ENCODE measurements at places on chromosomes 16 and 17. TPM values are rescaled to one million over a fixed set of nuclear protein-coding genes. Genes with fewer than 3 reads are reported as not detected.
A peak's percentile ranks its signal among the peaks of the same experiment; 100 is the strongest.

GRCh38 chr17:50842506-50843149 is 7.2 kb downstream of the WFIKKN2 start:
- no peak for DNase-seq

DNA sequence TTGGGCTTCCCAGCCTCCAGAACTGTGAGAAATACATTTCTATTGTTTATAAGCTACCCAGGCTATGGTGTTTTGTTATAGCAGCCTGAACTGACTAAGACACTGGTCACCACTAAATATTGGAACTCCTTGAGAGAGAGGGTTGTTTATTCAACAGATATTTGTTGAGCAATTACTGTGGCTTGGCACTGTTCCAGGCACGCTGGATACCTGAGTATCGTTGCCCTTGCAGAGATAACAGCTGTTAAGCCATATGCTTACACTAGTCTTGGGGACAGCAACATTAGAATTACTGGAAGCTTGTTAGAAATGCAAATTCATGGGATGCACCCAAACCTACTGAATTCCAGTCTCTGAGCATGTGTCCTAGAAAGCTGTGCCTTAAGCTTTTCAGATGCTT is 230.7 kb downstream of the HS3ST4 start:
- no peak for DNase-seq

DNA sequence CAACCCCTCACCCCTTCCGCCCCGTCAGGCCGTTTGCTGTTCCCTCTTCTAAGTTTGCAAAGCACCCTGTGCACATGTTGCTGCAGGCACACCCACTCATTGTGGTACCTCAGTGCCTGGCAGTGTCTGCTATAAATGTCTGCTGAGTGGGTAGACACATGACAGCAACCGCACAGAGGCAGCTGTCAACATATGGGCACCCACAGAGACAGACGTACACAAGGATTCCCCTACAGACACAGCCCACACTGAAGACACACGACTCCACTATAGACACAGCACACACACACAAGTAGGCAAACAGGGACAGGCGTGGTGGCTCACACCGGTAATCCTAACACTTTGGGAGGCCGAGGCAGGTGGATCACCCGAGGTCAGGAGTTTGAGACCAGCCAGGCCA is 17.8 kb upstream of the CRK start:
- no peak for DNase-seq

DNA sequence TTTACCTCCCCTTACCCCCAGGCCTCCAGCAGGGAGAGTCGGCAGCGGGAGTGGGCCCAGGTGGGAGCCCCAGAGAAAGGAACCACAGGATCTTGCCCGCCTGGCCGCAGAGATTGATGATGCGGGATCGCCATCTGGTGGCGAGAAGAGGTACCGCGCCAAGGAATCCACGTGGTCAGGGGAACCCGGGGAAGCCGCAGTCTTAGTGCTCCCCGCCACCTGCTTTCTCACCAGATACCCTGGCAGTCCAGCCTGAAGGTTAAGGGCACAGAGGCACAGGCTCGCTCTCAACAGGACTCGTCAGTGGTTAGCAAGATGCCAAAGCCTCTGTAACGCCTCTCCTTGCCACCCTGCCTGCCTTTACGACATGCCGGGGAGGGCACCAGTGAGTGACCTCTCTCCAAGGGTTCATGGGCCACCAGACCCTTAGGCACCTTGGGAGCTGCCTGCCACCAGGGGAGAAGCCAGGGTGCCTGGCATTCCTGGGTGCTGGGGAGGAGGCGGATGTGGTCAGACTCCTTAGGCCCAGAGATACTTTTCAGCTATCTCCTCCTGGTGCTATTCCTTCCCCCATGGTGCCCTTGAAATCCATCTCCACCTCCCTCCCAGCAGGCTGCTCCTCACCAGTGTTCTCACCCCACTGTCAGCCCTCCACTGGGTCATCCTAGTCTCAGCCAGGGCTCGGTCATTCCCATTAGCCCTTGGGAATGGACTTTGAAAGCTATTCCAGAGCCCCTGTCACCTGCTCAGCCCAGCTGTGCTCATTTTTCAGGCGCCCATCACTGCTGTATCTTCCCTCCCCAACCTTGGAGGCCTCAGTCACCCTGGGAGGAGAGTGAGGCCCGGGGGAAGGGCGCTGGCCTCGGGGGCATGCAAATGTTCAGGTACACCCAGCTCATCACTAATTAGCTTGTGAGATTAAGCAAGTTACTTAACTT is 5.5 kb upstream of the RHBDF2 start:
- DNase-seq: peak; percentile 83

DNA sequence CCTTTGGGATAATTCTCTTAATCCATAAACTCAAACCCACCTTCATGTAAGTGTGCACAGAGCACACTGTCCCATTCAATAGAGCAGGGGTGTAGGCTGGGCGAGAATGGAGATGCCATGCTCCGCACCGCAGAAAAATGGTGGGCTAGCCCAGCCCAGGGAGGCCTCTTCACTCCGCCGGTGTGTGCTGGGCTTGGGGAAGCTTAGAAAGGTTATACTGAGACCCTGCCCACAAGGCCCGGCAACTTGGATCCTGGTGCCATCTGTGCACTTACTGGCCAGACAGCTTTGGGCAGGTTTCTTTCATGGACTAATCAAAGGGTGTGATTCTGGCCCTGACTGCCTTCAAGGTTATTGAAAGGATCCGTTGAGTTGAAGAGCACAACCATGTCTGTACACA is 3.7 kb upstream of the STAT5A start:
- DNase-seq: no peak

- no peak for DNase-seq
Measured at GRCh38 chr17:63558441-63558840, 8.2 kb downstream of the DCAF7 start.

GRCh38 chr16:13478991-13479390 is 441.0 kb upstream of the ERCC4 start:
- DNase-seq: no peak

GRCh38 chr16:89958596-89958995 is 10.0 kb downstream of the DEF8 start:
- DNase-seq: no peak

- no peak for DNase-seq
Measured at GRCh38 chr17:13541032-13541480, 60.7 kb downstream of the HS3ST3A1 start.

- DNase-seq: no peak
Measured at GRCh38 chr16:87600246-87600645, 2.1 kb upstream of the JPH3 start.

DNA sequence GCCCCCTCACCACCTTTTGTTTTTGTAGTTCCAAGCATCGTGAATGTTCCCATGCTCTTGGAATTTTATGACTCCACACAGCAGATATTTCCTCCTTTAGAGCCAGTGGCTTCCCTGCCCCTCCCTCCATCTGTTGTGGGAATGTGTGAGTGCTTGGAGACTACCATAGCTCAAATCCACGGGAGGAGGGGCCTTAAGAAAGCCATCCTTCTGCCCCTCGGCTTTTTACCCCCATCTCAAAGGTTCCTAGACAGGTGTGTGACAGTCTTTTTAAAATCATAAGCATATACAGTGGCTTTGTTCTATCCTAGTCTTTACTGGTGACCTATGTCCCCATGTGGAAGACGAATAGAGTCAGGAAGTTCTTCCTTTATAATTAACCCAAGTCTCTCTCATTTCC is 47.2 kb downstream of the YPEL2 start:
- DNase-seq: no peak

DNA sequence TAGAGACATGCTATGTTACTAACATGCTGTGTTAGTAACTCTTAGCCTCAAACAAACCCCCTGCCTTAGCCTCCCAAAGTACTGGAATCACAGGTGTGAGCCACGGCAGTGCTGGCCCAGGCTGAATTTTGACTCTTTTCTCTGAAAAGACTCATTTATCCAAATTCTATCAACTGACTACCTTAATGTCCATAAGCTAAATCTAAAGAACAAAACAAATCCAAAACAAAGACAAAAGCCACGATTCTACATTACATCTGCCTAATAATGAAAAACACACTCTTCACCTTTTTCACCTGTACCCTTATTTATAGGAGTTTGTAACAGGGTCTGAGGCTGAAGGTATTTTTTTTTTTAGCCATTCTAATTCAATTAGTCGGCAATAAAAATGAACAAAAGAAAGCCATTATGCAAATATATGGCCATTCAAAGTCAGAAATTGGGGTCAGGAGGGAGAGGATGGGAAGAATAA is 432.5 kb downstream of the RBFOX1 start:
- no peak for DNase-seq

DNA sequence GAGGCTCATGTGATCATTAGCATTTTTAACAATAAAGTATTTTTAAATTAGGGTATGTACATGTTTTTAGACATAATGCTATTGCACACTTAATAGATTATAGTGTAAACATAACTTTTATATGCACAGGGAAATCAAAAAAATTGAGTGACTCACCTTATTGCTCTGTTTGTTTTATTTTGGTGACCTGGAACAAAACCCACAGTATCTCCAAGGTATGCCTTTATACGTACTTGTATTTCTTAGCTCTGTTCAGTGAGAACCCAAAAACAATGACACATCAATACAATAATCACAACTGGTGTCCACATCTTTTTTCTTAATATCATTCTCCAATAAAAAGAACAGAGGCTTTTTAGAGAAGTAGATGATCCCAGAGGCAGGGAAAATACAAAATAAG is 112.2 kb downstream of the CYB561 start:
- DNase-seq: no peak

DNA sequence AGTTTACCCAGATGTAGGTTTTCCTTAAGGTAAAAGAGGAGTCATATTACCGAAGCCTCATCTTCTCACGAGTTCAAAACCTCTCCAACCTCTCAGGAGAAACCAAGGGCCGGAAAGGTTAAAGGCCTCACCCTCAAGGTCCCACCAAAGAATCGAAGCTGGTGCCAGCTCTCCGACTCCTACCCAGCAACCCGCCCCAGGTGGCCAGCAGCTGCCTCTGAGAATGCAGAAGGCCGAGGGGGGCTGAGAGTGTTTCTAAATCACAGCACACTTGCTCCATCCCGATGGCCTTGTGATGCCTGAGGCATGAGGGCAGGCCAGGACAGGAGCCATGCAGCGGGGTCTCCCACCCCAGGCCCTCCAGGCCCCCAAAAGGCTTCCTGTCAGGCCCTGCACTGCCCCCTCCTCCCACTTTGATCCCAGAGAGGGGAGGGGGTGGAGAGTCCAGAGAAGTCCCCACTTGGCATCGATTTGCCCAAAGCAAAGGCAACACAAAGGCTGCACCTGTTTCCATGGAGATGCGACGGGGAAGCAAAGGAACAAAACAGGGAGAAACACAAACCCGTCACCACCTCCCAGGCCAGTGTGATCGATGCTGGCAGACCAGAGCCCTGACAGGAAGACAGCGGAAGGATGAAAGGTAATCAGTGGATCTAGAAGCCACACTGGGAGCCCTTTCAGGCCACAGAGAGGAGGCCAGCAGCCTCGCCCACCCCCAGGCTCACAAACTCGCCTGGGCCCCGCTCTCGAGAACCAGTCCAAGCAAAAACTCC is 39.0 kb downstream of the CUEDC1 start:
- DNase-seq: no peak

- no peak for DNase-seq
Measured at GRCh38 chr16:30443631-30444030, 2.0 kb downstream of the SEPHS2 start.

GRCh38 chr16:78900966-78901365 is 699.6 kb downstream of the MAF start:
- no peak for DNase-seq

- DNase-seq: no peak
Measured at GRCh38 chr16:27704252-27704651, 154.3 kb downstream of the KATNIP start.

DNA sequence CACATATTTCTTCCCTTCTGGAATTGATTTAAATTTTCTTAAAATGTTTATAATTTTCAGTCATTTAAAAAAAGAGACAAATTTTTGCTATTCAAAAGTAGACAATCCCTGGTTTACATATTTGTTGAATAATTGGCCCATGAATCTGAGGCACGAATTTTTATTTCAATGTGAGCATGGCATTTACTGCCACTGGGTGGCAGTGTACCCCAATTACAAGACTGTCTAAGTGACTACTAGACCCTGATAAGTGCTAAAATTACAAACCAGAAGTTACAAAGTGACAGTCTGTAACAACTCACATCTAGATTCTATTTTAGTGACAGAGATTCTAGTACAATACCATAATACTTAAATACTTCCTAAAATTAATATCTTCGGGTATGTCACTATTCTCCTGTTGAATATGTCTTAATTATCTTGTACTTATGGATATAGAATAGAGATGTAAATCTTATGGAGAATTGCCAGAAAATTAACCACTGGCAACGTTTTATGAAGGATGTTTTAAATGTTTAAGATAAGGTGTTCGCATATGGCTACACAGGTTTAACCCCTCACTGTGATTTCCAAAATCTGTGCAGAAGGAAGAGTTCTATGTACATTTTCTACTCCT is 235.8 kb downstream of the MAP2K4 start:
- DNase-seq: peak; percentile 15

GRCh38 chr17:61452301-61453290 is at the start of gene TBX4:
Gene TBX4, plus strand, starts transcription at chr17:61452422. Its CDS starts 4,069 bp downstream, at chr17:61456491.
- DNase-seq: no peak

GRCh38 chr17:202501-202951 is 21.1 kb upstream of the DOC2B start:
- no peak for DNase-seq

- DNase-seq: no peak
Measured at GRCh38 chr16:1941162-1942046, 1.6 kb downstream of the MSRB1 start.

DNA sequence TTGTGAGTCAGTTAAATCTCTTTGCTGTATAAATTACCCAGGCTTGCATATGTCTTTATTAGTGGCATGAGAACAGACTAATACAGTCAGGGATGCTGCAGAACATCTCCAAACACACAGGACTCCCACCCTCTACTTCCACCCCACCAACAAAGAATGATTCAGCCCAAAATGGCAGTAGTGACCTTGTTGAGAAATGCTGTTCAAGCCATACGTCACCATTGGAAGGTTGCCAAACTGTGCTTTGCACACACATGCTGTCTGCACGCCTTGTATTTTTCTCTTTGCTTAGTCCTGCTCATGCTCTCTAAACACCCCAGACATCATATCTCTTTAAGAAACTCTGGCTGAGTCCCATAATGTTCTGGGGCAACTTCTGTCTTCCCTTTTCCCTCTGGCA is 589.6 kb downstream of the WWOX start:
- no peak for DNase-seq

GRCh38 chr17:78105551-78105950 is 23.0 kb downstream of the TMC6 start:
- DNase-seq: no peak

DNA sequence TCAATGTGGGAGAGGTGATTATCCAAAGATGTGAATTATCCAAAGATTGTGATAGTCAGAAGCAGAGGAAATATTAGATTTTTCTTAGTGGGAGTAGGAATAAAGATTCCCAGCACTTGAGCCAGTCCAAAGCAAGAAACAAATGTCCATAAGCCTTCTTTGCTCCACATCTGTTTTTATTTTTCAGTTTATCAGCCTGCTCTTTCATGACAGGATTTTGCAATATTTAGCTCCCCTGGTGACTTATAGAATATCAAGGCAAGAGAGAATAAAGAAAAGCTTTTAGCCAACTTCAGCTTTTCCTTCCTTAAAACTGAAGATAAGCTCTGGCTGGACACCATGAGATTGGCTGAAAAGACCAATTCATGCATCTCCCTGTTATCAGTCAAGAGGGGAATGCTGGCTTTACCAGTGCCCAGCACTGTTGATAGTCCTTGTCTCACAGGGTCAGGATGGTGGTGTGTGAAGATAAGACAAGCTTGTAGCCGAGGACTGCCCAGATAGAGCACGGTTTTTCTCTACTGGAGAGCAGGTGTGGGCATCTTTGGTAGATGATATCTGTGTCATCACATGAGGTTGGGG is 706.5 kb downstream of the KCNJ2 start:
- no peak for DNase-seq

Gene ABCC3
- 1.4 TPM for total RNA-seq

Gene ZFP3
- 12.5 TPM for total RNA-seq

Gene PPP1R27
- not detected for total RNA-seq

Gene ADAD2
- 1.0 TPM for total RNA-seq

Gene SEPTIN12
- 1.3 TPM for total RNA-seq

Gene BORCS6
- 8.3 TPM for total RNA-seq

Gene WDR90
- 13.7 TPM for total RNA-seq

All from heart right ventricle (tissue), 16 donors.